ENCODE measurements at places on chromosomes 5 and 9.

DNA sequence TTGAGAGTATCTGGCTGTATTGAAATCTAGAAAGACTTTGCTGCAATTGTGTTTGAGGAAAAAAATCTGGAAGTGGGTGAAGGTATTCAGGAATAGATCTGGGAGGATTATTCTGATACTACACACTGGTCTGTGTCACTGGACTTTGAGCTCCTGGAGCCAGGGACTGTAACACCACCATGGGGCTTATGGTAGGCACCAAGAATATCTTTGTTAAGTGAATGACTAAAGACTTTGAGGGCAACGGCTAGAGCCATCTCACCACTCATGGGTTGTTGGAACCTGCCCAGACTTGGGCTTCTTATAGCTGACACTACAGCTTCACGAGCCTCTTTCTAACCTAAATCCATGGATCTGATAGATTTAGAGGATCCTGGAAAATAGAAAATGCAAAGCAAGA lies 10.2 kb downstream of the NFX1 start:
- no peak for DNase-seq

DNA sequence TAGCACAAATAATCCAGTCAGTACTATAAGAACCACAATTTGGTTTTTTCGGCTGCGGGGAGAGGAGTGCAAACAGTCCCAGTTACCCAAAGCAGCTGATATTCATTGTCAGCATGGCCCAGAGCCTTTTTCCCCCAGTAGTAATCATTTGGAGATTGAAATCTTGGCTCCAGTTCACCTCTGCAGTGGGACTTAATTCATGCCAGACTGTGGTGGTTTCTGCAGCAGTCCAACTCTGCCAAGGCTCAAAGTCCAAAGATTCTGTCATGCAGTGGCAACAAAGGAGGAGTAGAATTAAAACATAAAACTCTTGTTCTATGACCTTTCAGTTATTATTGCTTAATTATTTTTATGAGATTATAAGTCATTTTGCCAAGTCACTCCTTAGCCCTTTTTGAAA lies 25.0 kb upstream of the TRIM36 start:
- no peak for DNase-seq

- no peak for DNase-seq
Measured at GRCh38 chr5:115599502-115599901, 2.8 kb downstream of the TICAM2 start.

DNA sequence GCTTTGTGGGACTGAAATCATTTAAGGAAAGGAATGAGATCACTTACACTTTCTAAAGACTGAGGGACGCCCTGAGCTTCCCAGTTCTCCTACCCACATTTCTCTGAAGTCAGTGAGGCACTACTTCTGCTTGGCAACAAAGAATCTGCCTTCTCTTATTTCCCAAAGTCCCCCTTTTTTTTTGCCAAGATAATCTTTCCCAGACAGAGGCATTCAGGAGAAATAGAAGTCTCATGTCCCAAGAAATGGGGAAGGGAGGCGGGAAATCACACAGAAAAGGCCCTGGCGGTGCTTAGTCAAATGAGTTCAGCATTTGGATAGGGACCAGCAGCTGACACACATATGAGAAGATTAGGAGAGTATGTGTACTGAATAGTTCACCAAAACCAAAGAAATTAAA lies 159.7 kb downstream of the MUSK start:
- no peak for DNase-seq

DNA sequence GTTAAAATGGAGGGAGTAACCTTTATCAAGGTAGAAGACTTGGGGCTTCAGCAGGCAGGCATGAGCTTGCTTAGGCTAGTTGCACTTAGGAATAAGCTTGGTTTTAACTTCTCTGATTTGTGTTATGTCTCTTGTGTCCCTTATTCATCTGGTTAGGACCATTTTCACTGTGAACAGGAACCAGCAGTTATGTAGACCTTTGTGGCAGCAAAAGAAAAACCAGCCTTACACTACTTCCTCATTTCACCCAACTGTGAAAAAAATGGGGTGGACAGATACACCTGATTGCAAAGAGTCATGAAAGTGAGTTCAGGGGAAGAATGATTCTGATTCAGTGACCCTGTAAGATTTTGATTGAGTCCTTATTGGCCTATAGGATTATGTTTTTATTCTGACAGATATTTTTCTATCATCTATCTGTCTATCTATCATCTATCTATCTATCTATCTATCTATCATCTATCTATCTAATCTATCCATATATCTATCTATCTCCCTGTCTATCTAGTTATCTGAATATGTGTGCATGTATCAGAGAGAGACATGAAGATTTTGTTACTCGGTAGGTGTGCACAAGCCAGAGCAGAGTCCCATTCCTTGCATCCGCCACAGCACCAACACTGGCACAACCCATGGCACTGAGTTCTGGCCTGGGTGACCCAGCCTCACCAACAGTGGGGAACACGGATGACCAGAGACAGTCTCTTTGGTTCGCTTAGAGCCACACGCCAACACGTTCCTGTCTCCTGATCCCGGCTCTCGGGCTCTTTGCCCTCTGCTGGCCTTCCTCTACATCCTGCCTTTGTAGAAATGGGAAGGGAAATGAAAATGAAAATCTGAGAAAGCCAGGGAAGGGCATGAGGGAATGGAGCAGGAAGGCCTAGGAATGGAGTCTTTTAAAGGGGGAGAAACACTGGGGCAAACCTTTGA lies 1.3 kb upstream of the ZNF366 start:
- no peak for DNase-seq

DNA sequence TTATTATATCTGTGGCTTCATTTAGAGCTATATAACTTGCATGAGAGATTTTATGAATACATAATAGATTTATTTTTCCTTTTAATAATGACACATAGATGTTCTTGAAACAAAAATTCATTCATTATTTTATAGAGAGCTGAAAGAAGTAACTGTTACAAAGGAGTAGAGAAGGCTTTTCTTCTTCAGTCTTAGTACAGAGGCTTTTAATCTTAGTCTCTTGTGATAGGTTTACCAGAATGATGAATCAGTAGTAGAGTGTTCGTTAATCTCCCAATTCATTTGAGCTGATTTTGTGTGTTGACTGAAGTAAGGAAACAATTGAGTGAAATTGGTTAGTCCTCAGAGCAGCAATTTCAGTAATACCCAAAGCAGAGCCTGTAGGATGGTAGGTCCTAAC lies 1284.1 kb upstream of the ACO1 start:
- DNase-seq = no peak
